Activated CD4-positive, CD25-positive, alpha-beta regulatory T cell treated with anti-CD3 and anti-CD28 coated beads, Interleukin-2, amount 50 U/mL, for 24 hours (primary cell): ENCODE measurements at places on chromosomes 2 and 18.
A peak's percentile ranks its signal among the peaks of the same experiment; 100 is the strongest.

- ATAC-seq: no peak
Observed at GRCh38 chr2:70035344-70035844, 51.9 kb upstream of the PCBP1 start.

- peak; percentile 79 for ATAC-seq
Observed at GRCh38 chr18:63213331-63213900, 106.2 kb downstream of the BCL2 start.

- no peak for ATAC-seq
Observed at GRCh38 chr2:235468978-235469655, 24.7 kb upstream of the AGAP1 start.

DNA sequence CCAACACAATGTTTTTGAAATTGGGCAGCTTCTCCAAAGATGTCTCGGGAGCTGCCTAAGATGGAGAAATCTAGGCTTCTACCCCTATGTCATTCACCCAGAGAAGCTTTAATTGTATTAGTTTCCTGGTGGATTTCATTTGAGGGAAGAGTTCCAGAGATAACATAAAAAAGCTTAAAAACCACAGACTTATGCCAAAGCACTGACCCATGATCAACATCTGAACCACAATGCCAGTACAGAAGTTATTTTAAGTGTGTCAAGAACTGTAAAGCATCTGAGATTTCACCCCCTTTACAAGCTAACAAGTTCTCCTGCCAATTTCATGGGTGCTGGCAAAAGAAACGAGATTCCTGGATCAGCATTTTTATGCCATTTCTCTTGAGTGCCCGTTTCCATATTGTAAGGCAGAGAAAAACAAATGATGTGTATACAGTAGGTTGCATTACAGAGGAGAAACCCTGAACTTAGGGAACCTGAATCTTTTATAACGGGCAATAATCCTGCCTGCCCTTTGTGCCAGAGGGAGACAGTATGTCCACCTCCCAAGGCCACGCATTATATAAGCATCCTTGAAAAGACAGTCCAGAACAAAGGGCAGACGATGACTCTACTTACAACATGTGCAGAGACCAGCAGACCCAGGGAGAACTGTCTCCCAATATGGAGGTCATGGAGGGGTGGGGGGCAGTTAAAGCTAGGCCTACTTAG lies 44.1 kb downstream of the MREG start:
- ATAC-seq: no peak

DNA sequence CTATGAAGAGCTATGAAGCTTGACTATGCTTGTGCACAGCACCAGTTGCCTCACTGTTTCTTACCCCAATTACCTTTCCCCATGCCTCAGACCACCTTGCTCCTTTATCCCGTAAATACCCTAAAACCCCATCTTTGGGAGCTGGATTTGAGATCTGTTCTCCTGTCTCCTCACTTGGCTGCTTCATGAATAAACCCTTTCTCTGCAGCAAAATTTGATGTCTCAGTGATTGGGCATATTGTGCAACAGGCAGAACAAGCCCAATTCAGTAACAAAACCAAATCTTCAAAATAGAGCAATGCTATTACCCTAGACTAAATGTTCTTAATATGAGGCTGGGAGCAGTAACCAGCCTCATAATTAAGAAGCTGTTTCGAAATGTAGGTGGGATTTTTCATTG lies 3.5 kb upstream of the SSB start:
- no peak for ATAC-seq

GRCh38 chr2:241901500-241902351 lies 32.2 kb downstream of the RTP5 start:
- ATAC-seq: no peak

GRCh38 chr18:48455555-48456478 lies 46.6 kb upstream of the ZBTB7C start:
- ATAC-seq: peak; percentile 59

DNA sequence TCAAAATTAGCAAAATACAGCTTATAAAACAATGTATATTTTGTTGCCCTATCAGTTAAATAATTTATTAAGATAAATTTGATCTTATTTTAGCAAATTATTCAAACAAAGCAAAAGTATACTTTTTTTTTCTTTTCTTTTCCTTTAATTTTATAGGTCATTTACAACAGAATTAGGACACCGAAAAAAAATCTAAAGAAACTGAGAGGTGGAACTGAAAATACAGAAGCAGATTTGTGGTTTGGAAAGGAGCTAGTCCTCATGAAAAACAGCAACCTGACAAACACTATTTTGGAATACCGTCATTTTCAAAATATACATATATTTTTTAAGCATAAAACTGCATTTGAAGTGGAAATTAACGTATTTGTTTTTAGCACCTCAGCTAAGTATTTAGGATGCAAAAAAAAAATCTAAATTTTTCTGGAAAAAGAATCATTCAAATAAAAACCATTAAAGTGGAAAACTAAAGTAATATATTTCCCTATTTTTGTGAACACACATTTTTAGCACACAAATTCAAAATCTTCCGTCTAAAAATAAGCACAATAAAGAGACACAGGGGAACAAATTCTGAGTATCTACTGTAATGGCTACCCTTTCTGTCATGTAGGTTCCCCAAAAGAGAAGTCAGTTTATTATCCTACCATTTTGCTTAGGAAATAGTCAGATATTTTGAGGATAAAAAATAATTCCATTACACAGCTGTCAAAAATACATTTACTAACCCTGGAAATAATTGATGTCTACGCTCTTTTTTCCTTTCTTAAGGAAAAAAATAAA lies 2.7 kb downstream of the CCDC88A start:
- no peak for ATAC-seq

- no peak for ATAC-seq
Observed at GRCh38 chr2:850429-850828, 100.2 kb upstream of the SNTG2 start.

- ATAC-seq: no peak
Observed at GRCh38 chr2:117833911-117834310, 19.4 kb downstream of the DDX18 start.

DNA sequence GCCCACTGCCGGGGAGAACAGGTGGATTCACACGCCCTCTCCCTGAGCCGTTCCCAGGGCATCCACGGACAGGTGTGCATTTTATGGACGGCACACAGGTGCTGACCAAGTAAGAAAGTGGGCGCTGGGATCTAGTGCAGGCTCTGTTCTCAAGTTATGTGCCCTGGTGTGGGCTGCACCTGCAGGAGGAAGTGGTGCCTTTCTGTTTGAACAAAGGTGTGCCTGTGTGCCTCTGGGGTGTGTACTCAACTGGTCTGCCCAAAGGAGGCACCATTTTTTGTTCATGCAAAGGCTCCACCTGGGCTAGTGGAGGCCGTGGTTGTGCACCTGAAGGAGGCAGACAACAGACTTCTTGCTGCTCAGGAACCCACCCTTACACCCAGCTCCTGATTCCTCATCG lies 88.2 kb upstream of the HK2 start:
- ATAC-seq: no peak

- ATAC-seq: no peak
Observed at GRCh38 chr2:37760471-37760870, 89.0 kb upstream of the CDC42EP3 start.

- no peak for ATAC-seq
Observed at GRCh38 chr2:182631299-182631698, 84.8 kb upstream of the DNAJC10 start.

DNA sequence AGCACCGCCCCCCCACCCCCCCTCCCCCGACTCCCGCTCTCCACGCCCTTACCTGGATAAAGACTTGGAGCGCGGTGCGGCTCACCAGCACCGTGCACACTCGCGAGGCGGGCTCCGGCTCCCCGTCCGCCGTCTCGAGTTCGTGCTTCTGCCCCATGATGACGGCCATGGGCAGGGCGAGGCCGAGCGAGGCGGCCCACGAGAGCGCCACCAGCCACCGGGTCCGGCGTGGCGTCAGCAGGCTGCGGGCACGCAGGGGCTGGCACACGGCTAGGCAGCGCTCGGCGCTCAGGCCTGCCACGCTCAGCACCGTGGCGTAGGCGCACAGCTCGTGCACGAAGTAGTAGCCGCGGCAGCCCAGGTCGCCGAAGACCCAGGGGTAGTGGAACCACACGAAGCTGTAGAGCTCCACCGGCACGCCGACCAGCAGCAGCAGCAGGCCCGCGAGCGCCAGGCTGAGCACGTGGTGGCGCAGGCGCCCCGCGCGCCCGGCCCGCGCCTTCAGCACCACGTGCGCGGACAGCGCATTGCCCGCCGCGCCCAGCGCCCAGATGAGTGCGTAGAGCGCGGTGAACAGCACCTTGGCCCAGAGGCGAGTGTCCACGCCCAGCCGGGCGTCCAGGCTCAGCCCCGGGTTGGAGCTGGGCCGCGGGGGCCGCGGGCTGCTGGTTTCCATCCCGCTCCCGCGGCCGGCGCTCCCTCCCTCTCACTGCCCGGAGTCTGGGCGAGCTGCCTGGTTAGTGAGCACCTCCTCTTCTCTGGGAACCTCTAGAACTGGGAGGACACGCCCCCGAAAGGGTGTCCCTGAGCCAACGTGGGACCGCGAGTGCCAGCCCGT lies at the start of gene NTSR2:
TSS of gene NTSR2 (minus strand) at position 742 of the 838 bp plus-strand sequence. CDS start at position 676, 66 bp downstream.
- ATAC-seq: no peak

GRCh38 chr2:70608373-70608772 lies 54.7 kb upstream of the TGFA start:
- ATAC-seq: no peak

DNA sequence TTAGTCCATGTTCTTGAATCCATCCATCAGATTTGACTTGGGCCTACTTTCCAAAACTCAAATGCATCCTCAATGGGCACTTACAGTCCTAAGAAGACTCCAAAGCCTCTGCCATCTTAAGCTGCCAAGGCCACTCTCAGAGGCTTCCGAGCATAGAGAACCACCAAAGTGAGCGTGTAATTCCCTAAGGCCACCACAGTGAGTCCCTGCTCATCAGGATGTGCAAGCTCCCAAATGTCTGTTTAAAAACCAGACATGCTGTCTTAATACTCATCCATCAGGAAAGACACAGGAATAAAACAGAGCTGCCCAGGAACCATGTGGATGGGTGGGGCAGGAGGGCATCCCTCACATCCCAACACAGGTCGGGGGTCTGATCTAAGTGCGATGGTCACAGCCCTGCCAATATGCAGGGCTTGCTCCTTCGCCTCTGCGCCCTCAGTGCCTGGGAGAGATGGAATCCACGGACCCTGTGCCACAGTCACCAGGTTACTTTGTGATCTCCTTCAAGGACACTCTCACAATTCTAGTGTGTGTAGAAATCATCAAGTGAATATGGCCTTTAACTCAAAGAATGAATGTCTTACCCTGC lies 80.4 kb downstream of the POLR1A start:
- no peak for ATAC-seq

DNA sequence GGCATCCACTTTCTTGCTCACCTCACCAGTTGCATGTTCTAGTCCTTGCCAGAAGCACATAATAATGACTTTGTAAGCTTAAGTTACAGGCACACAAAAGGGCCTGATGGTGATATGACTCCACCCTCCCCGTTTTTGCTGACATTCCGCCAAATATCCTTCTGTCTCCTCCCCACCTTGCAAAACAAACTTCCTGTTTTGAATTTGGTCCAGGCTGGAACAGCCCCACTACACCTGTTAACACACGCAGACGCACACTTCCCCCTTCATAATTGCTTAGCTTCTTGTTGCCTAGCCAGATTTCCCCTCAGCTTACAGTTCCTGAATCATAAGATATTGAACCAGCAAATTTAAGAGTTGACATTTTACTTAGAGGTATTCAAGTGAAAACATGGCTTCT lies at the start of gene MGAT5:
TSS of gene MGAT5 (plus strand) at position 269 of the 400 bp plus-strand sequence. CDS start 332 bp downstream, outside the sequence.
- ATAC-seq: no peak

DNA sequence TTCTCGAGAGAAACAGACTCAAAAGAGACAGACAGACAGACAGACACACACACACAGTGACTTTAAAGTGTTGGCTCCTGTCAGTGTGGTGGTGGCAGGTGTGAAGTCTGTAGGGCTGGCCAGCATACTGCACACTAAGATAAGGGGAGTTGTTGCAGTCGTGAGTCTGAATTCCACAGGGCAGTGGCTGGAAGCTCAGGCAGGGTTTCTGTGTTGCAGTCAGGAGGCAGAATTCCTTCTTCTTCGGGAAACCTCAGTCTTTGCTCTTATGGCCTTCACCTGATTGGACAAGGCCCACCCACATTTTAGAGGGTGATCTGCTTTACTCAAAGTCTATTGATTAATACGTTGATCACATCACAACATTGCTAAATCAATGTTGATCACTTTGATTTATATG lies 478.4 kb upstream of the HS6ST1 start:
- ATAC-seq: no peak

- no peak for ATAC-seq
Observed at GRCh38 chr2:174749793-174750192, 14.5 kb downstream of the CHRNA1 start.

DNA sequence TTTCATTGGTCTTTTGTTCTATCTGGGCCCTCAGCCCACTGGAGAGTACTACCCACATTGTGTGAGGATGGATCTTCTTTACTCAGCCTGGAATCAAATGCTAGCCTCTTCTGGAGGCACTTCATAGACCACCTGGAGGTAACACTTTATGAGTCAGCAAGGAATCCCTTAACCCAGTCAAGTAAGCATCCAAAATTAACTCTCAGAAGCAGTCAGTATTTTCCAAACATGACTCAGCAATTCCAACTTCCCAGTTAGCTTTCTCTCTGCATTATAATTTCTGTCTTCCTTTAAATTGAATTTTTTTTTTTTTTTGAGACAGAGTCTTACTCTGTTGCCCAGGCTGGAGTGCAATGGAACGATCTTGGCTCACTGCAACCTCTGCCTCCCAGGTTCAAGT lies 142.7 kb downstream of the ACKR3 start:
- no peak for ATAC-seq

DNA sequence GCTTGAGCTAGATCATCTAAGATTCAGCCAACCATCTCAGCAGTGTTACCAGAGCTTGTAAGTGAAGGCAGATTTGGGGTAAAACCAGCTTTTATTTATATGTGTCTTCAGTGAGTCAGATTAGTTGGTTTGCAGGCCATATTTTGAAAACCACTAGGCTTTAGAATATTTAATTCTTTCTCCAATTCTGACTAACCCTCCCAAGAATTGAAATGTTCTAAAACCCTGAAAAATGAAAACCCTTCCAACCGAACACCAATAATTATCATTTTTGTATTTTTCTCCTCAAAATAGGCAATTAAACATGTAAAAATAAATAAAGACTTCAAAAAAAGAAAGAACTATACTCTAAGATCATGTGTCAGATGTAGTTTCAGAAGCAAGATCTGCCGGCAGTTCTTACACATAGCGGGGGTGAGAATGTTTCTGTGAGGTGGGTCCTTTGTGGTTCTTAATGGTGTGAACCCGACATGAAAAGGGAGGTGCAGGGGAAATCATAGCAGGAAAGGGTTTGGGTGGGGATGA lies 14.2 kb downstream of the PLEK start:
- ATAC-seq: peak; percentile 77

- no peak for ATAC-seq
Observed at GRCh38 chr2:128235581-128235980, 83.1 kb downstream of the HS6ST1 start.

- no peak for ATAC-seq
Observed at GRCh38 chr2:10343658-10344057, 41.0 kb downstream of the HPCAL1 start.

GRCh38 chr2:210199854-210200253 lies 25.4 kb downstream of the ACADL start:
- no peak for ATAC-seq

DNA sequence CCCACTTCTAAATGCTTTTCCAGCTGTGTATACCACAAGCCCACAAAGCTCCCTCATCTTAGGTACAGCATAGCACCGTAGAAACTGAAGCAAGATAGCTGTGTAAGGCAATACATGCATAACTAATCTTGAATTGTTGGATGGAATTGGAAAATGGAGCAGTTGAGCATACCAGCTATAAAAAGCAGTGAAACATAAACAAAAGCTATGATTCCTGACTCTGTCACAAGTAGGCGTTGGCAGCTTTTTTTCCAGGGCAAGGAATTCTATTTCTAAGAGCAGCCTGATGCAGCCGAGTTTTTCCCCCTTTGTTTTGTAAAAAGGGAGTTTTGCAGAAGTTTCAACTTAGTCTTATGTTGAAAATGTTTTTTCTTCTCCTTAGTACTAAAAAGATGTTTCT lies 32.4 kb downstream of the MOGAT1 start:
- no peak for ATAC-seq
